NCI-H187 treated with DMSO at 0.1 percent for 48 hours (cell line): ENCODE measurements at places on chromosomes 13 and 19.

DNA sequence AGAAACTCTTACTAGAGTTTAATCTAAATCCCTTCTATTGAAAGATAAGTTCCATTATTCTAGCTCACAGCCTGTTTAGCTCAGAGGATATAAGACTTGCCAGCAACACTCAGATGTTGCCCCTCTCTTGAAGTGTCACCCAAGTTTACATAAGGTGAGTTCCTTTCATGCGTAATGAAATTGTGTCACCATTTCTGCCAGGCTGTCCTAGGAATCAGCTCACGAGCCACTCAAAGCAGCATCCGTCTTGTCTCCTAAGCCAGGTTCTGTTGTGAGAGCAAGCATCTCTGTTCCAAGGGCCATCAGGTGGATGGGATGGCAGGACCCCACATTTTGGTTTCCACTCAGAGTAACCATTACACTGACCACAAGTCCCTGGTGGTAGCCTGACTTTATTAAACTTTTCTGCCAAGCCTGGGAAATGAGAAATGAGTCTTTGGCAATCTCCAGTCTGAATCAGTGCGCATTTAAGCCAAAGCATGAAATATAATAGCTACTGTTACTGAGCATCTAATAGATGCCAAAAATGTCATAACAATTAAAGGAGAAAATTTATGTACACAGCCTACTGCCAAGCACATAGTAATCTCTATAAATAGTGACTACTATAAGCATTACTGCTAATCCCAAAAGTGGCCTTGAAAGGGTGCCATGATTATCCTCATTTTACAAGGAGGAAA is 179.6 kb upstream of the MIR17HG start:
- DNase-seq = no peak

- no peak for DNase-seq
Measured at GRCh38 chr13:31772231-31772630, 32.9 kb downstream of the RXFP2 start.

DNA sequence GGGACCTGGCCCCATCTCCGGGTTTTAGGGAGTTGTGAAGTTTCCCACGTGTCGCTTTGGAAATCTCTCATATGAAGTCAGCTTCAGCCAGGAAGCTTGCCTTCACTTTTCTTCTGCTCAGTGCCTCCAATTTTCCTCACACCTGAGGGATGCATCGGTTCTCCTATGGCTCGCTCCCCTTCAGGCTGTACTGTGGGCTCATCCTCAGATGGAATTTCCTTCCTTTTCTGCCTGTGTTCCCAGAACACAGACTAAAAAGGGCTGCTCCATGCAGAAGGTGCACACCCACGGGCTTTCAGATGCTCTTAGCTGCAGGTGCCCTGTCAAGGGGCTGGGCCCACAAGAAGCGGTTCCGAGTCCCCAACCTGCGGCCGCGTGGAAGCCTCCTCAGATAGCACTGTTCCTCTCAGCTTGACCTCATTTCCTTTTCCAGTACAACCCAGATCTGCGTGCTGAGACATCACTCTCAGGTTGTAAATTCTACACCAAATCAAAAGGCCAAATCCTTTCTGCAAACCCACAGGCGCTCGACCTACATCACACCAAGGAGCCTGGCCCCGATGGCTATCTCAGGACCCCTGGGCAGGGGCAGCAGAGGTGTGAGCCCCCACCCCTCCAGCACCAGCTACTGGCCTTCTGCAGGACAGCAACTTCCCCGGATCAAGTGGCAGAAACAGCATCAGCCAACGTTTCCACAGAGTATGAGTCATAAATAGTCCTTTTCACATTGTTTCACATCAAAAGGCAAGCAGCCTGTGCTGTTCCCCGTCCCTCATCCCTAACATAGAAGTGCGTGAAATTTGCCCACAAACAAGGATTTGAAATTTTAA is 275.9 kb downstream of the ZNF536 start:
- DNase-seq = no peak

- no peak for DNase-seq
Measured at GRCh38 chr13:113906571-113906970, 42.7 kb upstream of the GAS6 start.

DNA sequence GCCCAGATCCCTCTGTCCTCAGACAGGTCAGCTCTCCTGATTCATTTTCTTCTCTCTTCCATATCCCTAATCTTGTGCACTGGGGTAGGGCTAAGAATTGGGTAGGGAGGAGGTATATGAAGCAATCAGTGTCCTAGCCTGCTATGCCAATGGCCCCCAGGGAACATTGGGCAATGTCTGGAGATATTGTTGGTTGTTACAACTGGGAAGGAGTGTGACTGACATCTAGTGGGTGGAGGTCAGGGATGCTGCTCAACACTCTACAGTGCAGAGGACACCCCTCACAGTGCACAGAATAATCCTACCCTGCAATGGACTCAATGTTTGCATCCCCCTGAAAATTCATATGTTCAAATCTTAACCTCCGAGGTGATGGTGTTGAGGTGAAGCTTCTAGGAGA is 57.5 kb downstream of the CPAMD8 start:
- DNase-seq = no peak

GRCh38 chr19:33486936-33487811 is 34.4 kb downstream of the PEPD start:
- no peak for DNase-seq

DNA sequence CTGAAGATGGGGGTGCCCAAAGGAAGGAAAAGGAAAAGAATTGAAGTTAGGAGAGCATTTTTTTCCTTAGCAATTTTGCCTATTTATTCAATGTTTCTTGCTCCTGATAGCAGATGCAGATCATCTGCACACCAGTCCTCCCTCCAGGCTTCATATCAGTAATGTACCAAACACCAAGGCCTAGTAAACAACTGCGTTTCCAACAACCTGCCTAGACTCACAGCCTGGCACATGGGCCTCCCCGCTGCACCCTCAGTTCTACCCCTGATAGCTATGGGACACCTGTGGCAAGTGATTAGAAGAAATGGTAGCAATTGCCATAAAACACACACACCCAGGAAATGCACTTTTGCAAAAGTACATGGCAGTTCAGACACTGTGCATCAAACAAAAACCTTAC is 30.4 kb upstream of the HMGB1 start:
- no peak for DNase-seq

GRCh38 chr13:40102854-40103253 is 447.4 kb downstream of the COG6 start:
- no peak for DNase-seq

GRCh38 chr13:97892717-97893116 is 60.8 kb upstream of the IPO5 start:
- no peak for DNase-seq

DNA sequence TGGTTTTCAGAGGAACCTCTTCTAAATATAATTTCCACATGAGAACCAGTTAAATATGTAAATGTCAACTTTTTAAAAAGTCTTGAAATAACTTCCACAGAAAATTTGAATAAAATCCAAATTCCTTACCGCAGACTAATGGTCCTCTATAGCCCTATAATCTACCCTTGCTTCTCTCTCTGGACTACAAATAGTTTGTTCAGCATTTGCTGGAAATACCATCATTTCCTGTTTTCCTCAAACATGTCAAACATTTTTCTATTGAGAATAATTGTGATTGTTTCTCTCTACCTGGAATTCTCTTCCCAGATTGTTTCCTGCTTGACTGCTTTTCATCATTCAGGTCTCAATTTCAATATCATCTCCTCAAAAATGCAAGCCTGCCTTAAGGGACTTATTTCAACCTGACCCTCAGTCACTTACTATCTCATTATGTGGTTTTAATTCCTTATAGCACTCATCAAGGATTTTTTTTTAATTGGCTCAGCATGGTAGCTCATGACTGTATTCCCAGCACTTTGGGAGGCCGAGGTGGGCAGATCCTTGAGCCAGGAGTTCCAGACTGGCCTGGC is 898.9 kb upstream of the MIR17HG start:
- DNase-seq = no peak

- no peak for DNase-seq
Measured at GRCh38 chr19:3125900-3126524, 9.8 kb upstream of the GNA15 start.

GRCh38 chr13:98263841-98264240 is 86.8 kb upstream of the RNF113B start:
- no peak for DNase-seq
